PC-3 (cell line): ENCODE measurements at places on chromosomes 6 and 20. TPM values are rescaled to one million over a fixed set of nuclear protein-coding genes. Genes with fewer than 3 reads are reported as not detected.

BPI gene
- not detected in 2 replicates for total RNA-seq

- peaks cover 50% of the 10 kb centered on the region for H3K27me3 ChIP-seq
- peak; percentile 53 for DNase-seq
- H3K27ac ChIP-seq: no peak overlapping the region
- H3K4me3 ChIP-seq: peak overlapping the region; percentile 61
- no peaks in the 10 kb centered on the region for H3K36me3 ChIP-seq
- H3K4me1 ChIP-seq: peaks cover 10% of the 10 kb centered on the region
These were observed 1.7 kb upstream of the DLL1 start for GRCh38 chr6:170292407-170293158.

FRS3 gene
- total RNA-seq: 3.9 and 4.3 TPM in 2 replicates

PLG gene
- not detected in 2 replicates for total RNA-seq

DNA sequence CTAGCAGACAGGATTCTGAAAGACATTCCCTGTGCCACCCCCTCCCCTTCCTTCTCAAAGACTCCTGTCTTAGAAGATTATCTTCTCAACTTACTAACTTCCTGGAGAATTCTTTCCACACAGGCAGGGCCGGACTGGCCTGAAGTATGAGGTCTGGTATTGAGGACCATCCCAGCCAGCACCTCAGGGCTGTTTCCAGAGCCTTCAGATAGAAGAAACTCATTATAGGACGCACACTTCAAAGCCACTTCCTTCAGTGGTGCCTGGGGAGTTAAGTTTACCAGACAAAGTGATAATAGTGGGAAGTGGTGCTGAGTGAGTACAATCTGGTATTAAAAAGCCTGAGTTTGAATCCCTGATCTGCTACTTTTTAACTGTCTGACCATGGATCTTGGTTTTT is 15.6 kb downstream of the KCNS1 start:
- H3K27ac ChIP-seq: no peak overlapping the region
- H3K4me1 ChIP-seq: peaks cover 28% of the 10 kb centered on the region
- H3K4me3 ChIP-seq: no peak overlapping the region
- H3K27me3 ChIP-seq: no peaks in the 10 kb centered on the region
- no peak for DNase-seq
- H3K36me3 ChIP-seq: peaks cover 8% of the 10 kb centered on the region; the same call in 1 of the 2 replicates

PI3 gene
- 175 and 188 TPM in 2 replicates for total RNA-seq

- no peaks in the 10 kb centered on the region for H3K4me1 ChIP-seq
- no peaks in the 10 kb centered on the region for H3K36me3 ChIP-seq
- H3K27ac ChIP-seq: no peak overlapping the region
- H3K4me3 ChIP-seq: no peak overlapping the region
- H3K27me3 ChIP-seq: no peaks in the 10 kb centered on the region
- DNase-seq: no peak
These were observed 96.6 kb upstream of the FKBP1C start for GRCh38 chr6:63114610-63115211.

GRCh38 chr20:24495266-24495665 is 25.8 kb downstream of the SYNDIG1 start:
- no peak overlapping the region for H3K27ac ChIP-seq
- no peaks in the 10 kb centered on the region for H3K4me1 ChIP-seq
- no peak for DNase-seq

- no peaks in the 10 kb centered on the region for H3K4me1 ChIP-seq
- peak; percentile 44 for DNase-seq
- H3K36me3 ChIP-seq: no peaks in the 10 kb centered on the region
These were observed 27.8 kb upstream of the MYCT1 start for GRCh38 chr6:152669895-152670294.

GRCh38 chr20:53692465-53693067 is 98.9 kb upstream of the ZNF217 start:
- H3K4me3 ChIP-seq: no peak overlapping the region
- no peaks in the 10 kb centered on the region for H3K27me3 ChIP-seq
- peaks cover 36% of the 10 kb centered on the region for H3K4me1 ChIP-seq
- H3K27ac ChIP-seq: no peak overlapping the region
- peak; percentile 74 for DNase-seq

- peak; percentile 17 for DNase-seq
- no peak overlapping the region for H3K4me3 ChIP-seq
- no peaks in the 10 kb centered on the region for H3K36me3 ChIP-seq
- H3K27ac ChIP-seq: no peak overlapping the region
- no peaks in the 10 kb centered on the region for H3K4me1 ChIP-seq
These were observed 592.9 kb downstream of the TFAP2B start for GRCh38 chr6:51411496-51412125.

- H3K27ac ChIP-seq: no peak overlapping the region
- H3K4me1 ChIP-seq: no peaks in the 10 kb centered on the region
- peaks cover 37% of the 10 kb centered on the region for H3K27me3 ChIP-seq
- DNase-seq: peak; percentile 9
- H3K4me3 ChIP-seq: no peak overlapping the region
- no peaks in the 10 kb centered on the region for H3K36me3 ChIP-seq
These were observed 25.8 kb downstream of the BHLHE23 start for GRCh38 chr20:62980970-62981369.

- H3K27me3 ChIP-seq: no peaks in the 10 kb centered on the region
- peak overlapping the region; percentile 87 for H3K27ac ChIP-seq
These were observed 32.8 kb downstream of the RAB22A start for GRCh38 chr20:58342104-58342945.

PHIP gene
- 20.8 and 21.2 TPM in 2 replicates for total RNA-seq

ULBP1 gene
- total RNA-seq: 0.86 and 0.87 TPM in 2 replicates

SIGLEC1 gene
- not detected in 2 replicates for total RNA-seq

DNA sequence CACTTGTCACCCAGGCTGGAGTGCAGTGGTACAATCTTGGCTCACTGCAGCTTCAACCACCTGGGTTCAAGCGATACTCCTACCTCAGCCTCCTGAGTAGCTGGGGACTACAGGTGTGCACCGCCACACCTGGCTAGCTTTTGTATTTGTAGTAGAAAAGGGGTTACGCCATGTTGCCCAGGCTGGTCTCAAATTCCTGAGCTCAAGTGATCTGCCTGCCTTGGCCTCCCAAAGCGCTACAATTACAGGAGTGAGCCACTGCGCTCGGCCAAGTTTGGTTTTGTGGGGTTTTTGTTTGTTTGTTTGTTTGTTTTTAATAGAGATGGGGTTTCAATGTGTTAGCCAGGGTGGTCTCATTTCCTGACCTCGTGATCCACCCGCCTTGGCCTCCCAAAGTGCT is 12.3 kb downstream of the LOC128125822 start:
- no peaks in the 10 kb centered on the region for H3K4me1 ChIP-seq
- DNase-seq: no peak
- H3K27me3 ChIP-seq: no peaks in the 10 kb centered on the region
- H3K27ac ChIP-seq: no peak overlapping the region
- H3K36me3 ChIP-seq: peaks cover 28% of the 10 kb centered on the region
